ENCODE measurements at places on chromosomes 11 and 22.

- no peak for DNase-seq
Observed at GRCh38 chr11:115632061-115632460, 127.8 kb upstream of the CADM1 start.

GRCh38 chr22:26711205-26711963, 54.0 kb downstream of the MIAT start:
- peak; percentile 57 for DNase-seq

- no peak for DNase-seq
Observed at GRCh38 chr11:134606251-134606650, 194.2 kb upstream of the B3GAT1 start.

DNA sequence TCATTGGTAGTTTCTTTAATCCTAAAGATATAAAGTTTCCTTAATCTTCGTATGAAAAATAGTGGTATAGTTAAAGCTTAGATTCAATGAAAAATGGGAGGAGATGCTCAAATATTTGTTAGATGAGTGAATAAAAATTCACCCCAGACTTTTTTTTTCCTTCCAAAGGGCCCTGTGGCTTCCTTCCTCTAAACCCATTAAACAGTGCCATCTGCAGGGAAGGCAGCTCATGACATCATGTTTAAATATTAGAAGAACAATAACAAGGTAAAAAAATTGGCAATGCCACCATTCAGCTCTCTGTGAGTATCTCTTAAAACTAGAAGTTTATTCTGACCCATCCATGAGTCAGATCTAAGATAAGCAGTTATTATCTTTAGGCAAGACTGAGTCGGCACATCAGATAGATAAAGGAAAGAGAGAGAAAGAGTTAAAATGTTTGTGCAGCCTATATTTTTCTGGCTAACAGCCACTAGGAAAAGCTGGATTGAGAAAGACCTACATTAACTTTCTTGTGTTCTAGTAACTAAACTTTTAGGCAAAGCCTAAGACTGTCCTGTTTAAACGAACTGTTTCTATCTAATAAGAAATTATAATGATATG, 19.1 kb upstream of the OOSP1 start:
- DNase-seq = peak; percentile 38

DNA sequence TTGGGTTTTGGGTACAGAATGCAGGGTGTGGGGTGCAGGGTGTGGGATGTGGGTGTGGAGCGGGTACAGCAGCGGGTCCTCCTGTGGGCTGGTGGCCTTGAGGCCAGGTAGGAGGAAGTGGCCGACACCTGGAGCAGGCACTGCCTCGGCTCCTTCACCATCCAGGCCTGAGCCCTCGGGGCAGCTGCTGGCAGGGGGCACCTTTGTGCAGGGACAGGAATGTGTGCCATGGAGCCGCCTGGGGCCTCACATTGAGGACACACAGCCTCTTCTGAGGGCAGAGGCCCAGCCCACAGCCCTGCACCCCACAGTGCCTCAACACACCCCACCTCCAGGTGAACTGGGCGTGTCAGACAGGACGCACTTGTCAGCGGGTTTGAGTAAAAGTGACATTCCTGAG, 984.0 kb downstream of the BRD1 start:
- DNase-seq = no peak

- no peak for DNase-seq
Observed at GRCh38 chr11:100777736-100778135, 90.6 kb downstream of the ARHGAP42 start.

DNA sequence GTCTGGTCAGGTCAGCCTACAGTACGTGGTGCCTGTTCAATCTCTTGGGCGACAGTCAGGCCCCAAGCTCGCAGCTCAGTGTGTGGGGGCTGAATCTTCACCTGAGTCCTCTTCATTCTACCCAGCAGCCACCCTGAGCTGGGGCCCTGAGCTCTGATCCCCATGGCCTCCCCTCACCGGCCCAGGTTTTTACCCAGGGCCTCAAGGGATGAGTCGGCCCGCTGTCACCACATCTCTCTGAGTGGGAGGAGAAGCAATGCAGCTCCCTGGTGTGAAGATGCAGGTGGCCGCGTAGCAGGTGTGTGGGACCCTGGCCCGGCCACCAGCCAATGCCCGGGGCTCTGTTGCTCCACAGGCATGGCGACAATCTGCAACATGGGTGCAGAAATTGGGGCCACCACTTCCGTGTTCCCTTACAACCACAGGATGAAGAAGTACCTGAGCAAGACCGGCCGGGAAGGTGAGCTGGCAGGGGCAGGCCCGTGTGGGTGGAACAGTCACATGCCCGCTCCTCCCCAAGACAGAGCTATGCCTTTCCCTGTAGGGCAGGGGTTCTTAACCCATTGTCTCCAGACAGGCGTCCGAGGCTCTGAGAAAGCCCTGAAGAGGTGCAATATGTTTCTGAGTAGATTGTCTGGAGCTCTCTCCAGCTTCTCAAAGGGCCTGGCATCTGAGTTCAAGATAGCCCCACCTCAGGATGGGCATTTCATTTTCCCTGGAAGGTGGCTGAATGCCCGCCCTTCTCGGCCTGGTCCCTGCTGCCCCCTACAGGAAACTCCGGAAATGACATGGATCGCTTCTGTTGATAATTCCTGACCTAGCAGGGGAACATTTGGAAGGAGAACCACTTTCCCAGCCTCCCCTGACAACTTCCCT, 26.9 kb downstream of the POLR3H start:
- DNase-seq = peak; percentile 61

GRCh38 chr22:30979932-30980331, 10.9 kb downstream of the TUG1 start:
- no peak for DNase-seq

DNA sequence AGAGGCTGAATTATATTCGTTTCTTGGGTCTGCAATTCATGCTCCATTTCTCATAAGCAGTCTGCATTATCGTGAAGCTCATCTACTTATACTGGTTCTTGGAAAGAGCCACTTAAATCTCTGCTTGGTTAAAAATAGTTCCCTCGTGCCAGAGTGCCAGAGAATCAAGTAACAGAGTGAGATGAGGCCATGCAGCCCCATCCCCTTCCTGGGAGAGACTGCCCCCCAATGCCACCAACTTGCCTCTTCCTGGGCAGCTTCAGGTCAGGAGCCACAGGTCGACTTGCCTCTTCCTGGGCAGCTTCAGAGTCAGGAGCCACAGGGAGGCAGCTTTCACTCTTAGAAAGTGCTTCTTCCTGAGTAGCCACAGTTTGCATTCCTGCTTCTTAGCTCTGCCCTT, 223.9 kb upstream of the ZBED5 start:
- DNase-seq = peak; percentile 6

DNA sequence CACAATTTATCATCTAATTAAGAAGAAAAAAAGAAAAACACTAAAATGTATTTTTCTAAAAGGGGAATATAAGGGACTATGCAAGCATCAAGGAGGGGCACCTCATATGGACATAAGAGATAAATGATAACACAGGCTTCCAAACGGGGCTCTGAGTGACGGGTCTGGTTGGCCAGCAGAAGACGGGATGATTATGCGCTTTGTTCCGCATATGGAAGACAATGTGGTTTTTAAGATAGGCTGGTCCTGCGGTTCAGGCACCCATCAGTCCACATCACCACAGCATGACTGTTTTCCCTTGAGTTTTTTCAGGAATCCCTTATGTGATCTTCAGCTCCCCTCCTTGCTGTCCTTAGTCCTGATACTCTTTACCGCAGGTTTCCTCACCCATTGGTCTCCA, 404.6 kb downstream of the OPCML start:
- DNase-seq = no peak

DNA sequence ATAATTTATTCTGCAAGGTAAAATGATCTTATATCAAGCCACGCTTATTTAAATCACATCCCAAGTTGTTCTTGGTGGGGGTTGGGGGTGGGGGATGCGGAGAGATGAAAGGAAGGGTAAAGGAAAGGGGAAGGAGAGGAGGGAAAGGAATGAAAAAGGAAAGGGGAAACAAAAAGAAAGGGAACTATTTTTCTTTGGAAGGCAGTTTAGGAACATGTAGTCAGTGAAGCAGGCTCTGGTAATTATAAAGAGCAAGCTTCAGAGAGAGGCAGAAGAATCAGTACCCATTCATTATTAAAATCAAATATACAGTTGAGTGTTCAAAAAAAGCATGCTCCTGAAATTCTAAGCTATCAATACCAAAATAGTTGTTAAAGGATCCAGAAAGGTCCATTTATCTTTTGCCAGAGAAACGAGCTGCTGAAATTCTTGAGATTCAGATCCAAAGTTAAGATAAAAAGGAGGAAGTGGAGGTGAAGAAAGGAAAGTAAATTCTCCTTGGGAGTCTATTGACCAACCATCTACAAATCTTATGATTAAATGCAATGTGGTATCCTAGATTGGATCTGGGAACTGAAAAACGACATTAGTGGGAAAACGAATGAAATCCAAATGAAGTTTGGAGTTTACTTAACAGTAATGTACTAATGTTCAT, 107.4 kb downstream of the SGSM3 start:
- no peak for DNase-seq

DNA sequence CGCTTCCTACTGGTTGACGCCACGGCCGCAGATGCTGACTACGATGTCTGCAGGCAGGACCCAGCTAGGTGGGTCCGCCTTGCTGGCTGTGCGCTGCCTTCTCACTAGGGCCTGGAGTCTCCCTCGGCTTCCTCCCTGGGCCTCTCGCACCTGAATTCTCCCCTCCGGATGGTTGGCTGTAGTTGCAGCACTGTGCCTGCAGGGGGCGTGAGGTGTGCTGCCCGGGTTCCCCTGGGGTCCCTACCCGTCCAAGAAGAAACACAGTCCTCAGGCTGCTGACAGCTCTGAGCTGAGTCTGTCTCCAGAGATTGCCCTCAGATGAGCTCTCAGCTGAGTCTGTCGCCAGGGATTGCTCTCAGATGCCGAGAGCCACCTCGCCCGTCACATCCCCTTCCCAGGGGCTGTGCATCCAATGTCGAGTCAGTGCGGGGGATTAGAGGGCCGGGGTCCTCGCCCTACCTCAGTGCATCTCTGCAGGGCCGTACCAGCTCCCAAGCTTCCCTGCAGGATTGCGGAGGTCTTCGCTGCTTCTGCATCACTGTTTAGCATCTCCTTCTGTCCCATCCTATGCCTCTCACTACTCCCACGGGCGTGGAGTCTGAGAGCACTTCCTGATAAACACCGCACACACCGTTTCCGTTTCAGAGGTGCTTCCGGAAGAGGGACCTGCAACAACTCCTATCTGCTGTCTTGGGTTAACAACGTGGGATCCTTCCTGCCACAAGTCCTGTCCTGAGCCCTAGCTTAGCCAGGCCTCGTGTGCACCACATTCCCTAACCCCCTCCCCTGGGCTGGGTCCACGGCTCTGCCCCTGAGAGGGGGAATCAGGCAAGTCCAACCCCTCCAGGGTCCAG, 196.9 kb downstream of the CSNK2A3 start:
- DNase-seq = no peak

DNA sequence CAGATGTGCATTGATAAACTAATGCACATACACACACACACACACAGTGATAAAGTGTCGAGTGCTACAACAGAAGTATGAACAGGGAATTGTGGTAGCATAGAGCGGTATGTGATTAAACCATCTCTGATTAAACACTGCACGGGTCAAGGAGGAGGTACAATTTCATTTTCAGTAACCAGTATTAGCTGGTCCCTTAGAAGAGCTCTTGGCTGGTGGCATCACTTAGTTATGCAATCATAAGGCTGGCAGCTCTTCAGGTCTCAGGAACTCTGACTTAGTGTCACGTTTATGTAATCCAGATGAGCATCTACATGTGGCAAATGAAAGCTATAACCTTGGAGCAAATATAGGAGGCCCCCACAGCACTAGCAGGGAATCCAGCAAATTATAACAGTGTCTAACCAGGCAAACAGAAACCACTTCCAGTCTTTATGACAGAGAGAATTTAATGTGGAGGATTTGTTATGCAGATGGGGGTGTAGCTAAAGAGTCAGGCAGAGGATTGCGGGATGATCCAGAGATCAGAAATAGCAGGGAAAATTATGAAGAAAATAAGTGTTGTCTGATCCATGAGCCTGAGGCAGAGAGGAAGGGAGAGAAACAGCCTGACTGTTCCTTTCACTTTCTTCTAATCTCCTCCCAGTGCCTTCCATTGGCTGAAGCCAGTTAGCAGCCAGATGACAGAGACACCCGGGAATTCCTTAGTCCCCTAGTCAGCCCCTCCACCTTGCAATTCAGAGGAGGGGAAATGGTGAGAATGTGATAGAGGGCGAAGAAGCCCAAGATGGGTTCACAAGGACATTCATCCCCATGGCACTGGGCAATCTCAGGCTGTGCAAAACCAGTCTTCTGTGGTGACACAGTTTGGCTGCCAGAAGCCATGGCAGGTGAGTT, 533.1 kb upstream of the TENM4 start:
- DNase-seq = no peak

DNA sequence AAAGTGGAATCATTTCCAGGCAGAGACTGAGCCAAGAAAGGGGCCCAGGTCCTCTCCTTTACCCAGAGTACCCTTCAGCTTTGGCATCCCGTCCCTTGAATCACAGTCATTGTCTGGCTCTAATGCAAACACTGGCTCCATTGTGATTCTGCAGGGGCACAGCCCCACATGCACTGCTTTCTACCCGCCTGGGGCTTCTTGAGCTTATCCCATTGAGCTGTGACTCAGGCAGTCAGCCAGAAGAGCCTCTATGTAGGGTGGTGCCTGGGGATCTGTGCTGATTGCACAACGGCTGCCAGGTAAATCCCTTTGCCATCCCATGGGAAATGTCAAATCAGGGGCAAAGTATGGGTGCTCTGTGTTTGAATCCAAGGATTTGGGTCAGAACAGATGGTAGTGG, 88.9 kb downstream of the RASSF10 start:
- DNase-seq = no peak

GRCh38 chr11:45449036-45449601, 163.0 kb upstream of the SYT13 start:
- DNase-seq = no peak

DNA sequence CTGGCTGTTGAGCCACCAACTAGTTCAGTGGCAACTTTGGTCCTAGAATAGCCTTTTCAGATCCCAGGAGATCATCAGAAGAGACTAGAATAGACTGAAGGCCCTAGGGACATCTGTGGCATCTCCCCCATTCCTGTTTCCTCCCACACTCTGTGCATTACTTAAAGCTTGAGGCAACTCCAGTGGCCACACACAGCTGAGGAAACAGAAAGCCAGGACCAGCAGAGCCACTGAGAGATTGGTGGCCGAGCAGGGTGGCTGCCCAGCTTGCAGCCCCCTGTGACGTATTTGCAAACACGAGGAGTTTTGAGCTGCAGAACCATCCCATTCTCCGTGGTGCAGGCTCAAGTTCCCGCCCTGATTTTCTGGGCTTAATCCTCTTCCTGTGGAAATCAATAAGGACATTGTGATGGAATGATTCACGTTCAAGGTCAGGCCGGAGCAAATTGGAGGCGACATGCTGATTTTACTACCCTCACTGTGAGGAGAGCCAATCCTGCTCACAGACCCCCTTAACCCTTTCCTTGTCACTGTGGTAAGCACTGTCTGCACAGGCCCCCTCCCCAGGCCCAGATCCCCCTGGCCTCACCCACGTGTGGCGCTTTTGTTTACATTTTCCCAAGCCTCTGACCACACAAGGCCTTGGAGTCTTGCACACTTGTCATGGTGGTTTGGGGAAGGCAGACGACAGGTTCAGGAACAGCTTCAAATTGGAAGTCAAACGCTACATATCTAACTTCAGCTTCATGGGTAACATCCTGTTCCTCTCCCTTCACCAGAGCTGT, 69.1 kb upstream of the MYOD1 start:
- no peak for DNase-seq

- no peak for DNase-seq
Observed at GRCh38 chr11:59765068-59765735, 10.0 kb downstream of the STX3 start.

- DNase-seq = no peak
Observed at GRCh38 chr11:115645631-115646317, 141.6 kb upstream of the CADM1 start.

GRCh38 chr11:73262851-73263495, 9.2 kb upstream of the P2RY6 start:
- peak; percentile 23 for DNase-seq
